Brain (organoid and tissue), 16 donors: ENCODE measurements at places on chromosomes 11 and 22.

DNA sequence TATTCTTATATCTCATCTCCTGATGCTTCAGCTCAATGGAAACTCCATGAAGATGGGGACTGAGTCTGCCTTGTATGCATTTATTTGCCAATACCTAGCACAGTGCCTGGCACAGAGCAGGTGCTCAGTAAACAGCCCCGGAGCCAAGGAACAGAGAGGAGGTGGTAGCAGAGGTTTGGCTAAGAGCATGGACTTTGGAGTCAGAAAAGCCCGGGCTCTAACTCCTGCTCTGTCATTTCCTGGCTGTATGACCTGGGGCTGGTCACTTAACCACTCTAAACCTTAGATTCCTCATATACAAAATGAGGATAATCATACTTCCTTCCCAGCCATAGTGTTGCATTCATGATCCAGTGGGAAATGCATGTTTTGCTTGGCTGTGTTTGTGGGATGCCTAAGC is 36.6 kb downstream of the TP53I11 start:
- DNase-seq, result no peak

DNA sequence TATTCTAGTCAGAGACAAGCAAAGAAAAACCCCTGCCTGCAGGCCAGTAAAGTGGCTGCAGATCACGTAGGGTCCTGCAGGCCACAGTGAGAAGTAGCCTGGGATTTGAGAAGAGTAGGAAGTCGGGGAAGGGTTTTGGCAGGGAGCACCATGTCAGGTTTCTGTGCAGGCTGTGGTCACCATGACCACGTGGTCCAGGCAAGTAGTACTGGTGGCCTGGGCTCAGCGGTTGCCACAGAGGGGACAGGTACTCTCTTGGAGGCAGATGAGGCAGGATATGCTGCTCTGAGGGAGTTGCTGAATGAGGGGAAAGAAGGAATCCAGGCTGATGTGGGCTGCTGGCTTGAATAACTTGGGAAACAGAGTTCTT is 46.5 kb downstream of the PISD start:
- DNase-seq, result no peak

GRCh38 chr11:33005175-33005574 is 10.5 kb upstream of the DEPDC7 start:
- DNase-seq, result no peak

DNA sequence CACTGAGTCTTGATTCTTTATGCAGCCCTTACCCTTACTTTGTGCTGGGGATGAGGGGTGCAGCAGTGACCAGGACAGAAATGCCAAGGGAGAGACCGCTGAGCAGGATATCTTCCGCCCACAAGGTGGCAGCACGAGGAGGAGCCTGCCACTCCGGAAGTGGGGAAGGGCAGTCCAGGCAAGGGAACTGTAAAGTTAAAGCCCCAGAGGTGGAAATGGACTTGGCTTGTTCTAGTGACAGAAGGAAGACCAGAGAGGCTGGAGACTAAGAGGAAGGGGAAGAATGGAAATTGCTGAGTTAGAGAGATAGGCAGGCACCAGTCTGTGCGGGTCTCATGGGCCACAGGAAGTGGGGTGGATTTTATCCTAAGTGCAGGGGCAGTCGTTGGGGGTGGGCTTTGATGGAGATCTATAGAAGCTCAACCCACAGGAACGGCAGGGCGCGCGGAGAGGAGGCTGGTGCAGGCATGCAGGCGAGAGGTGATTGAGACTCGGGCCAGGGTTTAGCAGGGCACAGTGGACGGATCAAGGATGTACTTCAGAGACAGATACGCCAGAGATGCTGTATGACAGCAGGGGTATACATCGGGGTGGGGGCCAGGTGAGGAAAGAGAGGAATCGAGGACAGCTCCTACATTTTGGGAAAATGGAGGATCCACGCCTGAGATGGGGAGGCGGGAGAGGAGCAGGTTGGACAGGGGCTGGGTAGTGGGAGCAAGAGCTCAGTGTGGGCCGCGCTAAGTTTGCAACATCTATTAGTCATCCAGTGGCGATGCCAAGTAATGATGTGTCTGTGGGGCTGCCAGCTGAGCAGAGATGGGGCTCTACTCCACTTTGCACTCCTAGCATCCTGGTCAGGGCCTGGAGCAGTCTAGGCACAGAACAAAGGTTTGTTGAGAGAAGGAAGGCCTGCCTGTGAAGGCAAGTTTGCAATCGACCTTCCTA is 3.3 kb upstream of the GRK2 start:
- peak; percentile 63 for DNase-seq

DNA sequence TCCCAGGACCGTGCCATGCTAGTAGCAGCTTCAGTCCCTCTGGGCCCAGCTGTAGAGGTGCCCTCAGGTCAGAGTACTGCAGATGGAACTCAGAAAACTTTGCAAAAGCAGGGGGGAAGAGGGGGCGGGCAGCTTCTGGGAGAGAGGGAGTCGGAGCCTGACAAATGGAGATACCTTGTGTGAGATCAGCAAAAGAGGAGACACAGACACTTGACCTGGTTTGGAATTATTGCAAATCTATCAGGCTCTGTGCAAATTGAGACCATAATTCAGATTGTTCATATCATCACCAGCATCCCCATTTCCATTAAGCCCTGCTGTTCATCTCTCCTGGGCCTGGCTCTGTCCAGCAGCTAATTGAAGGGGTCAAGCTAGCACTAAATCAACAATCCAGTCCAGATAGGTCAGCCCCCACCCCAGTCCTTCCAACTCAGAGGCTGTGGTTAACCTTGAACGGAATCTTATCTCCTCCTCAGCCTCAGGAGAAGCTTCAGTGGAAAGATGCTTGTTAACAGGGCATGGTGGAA is 292.6 kb upstream of the PLET1 start:
- no peak for DNase-seq

- no peak for DNase-seq
These were observed 15.4 kb upstream of the NEFH start for GRCh38 chr22:29464581-29464980.

DNA sequence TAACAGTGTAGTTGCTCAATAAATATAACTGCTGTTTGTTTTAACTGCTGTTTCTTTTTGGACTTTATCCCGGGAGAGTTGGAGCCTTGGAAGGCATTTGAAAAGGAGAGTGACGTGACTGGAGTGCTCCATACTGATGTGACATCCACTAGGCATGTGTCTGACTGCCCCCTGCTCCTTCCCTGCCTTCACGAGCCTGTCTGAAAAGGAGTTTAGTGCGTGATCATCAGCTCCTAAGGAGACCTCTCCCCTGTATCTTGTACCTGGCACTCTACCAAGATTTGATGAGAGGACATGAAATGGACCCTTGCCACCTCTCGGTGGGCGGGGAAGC is 22.9 kb downstream of the ZBTB16 start:
- DNase-seq, result peak; percentile 45

- DNase-seq, result no peak
These were observed 28.3 kb downstream of the NECTIN1 start for GRCh38 chr11:119700536-119701346.

- DNase-seq, result no peak
These were observed 3.9 kb upstream of the SMIM38 start for GRCh38 chr11:69151836-69152235.

DNA sequence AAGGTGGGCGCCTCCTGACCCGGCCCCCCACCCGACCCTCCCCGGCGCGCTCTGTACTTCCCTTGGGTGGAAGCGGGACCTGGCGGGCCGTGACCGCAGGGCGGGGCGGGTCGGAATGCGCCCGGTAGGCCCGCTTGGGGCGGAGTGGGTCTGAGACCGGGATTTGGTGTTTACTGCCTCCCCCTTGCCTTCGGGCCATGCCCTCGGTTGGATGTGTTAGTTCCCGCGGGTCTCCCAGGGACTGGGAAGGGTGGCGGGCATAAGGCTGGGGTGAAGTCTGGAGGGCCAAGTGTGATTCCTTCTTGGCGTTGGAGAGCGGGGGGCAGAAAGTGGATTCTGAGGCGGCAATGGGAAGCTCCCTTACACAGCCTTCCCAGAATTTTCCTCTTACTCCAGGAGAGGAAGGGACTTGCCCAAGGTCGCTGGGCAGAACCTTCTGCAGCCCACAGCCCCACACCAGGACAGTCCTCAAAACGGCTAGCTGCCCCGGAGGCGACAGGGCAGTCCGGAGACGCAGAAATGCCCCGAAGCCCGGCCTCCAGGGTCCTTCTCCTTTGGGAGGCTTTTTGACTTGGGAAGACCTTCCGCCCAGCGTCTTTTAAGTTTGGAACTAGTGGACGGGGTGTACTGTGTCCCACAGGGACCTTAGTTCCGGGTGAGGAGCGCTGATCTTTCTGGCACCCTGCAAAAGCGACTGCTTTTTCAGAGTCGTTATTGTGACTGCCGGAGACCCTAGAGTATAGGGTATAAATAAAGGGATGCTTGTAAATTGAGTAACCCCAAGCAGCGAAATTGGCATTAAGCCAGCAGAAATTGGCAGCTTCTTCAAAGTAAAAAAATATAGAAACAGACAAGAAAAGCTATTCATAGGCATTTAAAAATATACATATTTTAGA is 647 bp downstream of the SWAP70 start:
- peak; percentile 30 for DNase-seq

DNA sequence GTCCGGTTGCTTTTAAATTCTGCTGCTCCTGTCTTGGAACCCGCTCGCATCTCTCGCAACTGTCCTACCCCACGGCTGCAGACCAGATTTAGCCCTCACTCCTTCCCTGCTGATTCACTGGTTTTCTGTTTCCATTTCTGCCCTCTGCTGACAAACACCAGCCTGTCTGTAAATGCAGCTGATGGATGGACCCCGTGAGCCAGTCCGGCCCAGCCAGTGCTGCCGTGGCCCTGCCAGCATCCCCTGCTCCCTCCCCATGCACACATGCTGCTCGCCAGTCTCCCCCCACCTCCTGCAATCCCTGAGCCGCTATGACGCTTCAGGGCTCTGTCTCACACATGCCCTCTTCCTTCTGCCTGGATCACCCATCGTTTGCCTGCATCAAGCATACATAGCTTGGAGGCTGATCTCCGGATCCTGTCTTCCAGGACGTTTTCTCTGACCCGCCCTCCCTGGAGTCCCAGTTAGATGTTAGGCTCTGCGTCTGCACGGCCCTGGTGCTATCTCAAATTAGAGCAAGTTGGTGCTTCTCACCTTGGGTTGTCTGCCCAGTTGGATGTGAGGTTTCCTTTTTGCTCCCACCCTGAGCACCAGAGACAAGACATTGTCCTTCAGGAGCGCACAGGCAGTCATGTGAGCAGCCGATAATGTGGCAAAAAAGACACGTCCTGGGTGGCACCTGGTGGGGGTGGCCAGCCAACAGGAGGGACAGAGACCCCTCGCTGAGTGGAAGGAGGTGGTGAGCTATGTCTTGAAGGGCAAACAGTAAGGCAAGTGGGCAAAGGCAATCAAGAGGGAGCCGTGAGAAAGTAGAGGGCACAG is 4.3 kb upstream of the ACR start:
- peak; percentile 61 for DNase-seq

- DNase-seq, result no peak
These were observed 68.9 kb downstream of the C11orf58 start for GRCh38 chr11:16807306-16807705.
